ENCODE measurements at places on chromosomes 5 and 9. TPM values are rescaled to one million over a fixed set of nuclear protein-coding genes. Genes with fewer than 3 reads are reported as not detected.

- DNase-seq, result no peak
Observed at GRCh38 chr5:164352695-164353094, 847.3 kb downstream of the MAT2B start.

GRCh38 chr9:77978086-77978781 is 53.4 kb downstream of the GNAQ start:
- DNase-seq, result no peak

DNA sequence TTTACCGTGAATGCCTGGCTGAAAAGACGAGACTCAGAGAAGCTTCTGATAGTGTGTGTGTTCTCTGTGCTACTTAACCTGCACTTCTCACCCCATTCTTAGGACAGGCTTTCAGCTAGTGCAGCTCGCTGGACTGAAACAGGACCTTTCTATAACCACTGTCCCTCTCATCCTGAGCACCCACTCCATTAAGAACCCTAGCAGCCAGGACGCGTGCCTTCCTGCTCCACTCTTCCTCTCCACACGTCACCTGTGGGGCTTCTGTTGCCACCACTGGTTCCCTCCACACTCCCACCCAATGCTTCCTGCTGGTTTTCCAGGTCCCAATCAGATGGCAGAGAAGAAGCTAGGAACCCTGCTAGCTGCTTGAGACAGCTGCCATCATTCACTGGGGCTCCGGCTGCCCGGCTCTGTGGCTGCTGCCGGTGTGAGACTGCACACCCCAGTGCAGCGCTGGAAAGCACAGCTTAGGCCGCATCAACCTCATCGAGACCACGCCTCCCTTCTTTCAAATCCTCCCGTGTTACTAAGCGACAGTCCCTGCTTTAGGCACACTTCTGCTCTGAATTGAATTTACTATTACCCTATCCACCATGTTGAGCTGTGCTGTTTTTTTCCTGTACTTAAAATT is 44.0 kb downstream of the RNF130 start:
- no peak for DNase-seq

- no peak for DNase-seq
Observed at GRCh38 chr9:123640792-123641222, 284.8 kb downstream of the CRB2 start.

- DNase-seq, result peak; percentile 43
Observed at GRCh38 chr5:142748568-142749249, 21.5 kb upstream of the ARHGAP26 start.

- no peak for DNase-seq
Observed at GRCh38 chr5:140399979-140400729, 1.5 kb upstream of the ANKHD1 start.

GRCh38 chr5:142491270-142491669 is 166.4 kb upstream of the SPRY4 start:
- no peak for DNase-seq

DNA sequence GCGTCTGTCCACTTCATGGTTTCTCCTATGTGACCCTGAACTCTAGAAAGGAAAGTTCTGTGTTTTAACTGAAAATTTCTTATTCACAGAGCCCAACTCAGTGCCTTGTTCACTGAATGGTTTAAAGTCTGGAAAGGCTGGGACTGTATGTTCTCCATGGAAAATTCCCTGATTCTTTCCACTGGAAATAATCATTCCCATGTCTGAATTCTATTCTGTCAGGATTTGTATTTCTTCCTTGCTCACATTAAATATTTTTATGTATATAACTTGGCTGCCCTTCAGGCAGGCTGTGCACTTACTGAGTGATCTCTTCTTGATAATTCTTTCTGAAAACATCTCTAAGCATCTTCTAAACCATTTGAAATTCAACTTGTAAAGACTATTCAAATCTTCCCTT is 1126.9 kb upstream of the DMAC1 start:
- no peak for DNase-seq

DNA sequence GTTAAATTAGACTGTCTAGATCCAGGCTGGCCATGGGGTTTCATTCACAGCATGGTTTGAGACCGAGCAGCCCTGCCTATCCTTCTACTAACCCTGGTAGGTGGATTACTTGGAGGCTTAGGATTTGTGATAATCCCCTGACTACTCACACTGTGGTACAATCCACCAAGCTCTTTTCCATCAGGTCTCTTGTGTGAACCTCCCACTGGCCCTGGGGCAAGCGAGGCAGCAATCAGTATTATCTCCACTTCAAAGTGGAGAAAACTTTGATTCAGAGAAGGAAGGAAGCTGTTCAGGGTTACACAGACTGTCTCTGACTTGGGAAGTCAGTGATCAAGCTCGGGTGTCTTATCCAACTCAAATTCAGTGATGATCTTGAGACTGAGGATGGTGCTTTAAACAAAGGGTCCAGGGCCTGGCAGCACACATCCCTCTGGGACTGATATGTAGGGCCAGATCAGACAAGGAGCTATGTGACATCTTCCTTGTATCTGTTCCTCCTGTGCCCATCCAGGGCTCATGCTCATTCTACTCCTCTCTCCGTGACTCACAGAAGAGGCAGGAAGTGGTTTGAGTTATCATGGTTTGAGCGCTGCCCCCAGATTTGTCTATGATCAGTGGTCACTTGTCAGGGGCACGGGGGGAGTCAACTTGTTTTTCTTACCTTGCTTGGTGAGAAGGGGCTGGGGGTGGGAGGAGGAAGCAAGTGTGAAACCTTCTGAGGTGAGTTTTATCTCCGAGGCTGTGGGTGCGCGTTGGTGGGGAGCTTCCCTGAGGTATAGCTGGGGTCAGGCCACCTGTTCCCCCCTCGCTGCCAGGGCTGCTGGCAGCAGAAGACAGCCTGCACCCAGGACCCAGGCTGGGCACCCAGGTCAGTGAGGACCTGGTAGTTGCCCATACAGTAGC is 48.6 kb downstream of the RGS3 start:
- peak; percentile 72 for DNase-seq

DNA sequence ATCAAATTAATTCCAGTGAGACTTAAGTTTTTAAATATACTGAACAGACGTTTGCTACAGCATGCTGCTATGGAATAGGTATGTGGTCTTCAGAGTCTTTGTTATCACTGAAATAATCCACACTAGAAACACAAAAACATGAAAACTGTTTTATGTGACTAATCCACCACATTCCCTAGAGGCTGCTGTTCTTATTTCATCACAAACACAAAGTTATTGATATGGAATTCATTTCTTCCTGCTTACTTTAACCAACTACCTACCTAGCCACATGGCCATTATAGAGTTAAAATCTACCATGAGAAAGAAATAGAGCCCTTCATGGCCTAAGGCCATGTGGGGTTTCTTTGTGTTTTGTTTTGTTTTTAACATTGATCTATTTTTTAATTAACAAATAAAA is 232.3 kb upstream of the PTGER4 start:
- DNase-seq, result no peak

The GOLGA2 gene
- total RNA-seq, result 92.4 TPM

The NTNG2 gene
- 0.18 TPM for total RNA-seq

The TRPM6 gene
- total RNA-seq, result 9.9 TPM

The CER1 gene
- not detected for total RNA-seq

The GZMA gene
- total RNA-seq, result not detected

The OR1B1 gene
- not detected for total RNA-seq

The ELAVL2 gene
- not detected for total RNA-seq

The ZNF658 gene
- total RNA-seq, result not detected

The FAM53C gene
- 22.1 TPM for total RNA-seq
